Stimulated activated CD8-positive, alpha-beta memory T cell treated with anti-CD3 and anti-CD28 coated beads, Interleukin-2, amount 100 ng/mL, for 1 hour (primary cell): ENCODE measurements at places on chromosomes 13 and 19.

- DNase-seq = no peak
These were observed 4.6 kb upstream of the CACNG8 start for GRCh38 chr19:53958168-53958571.

- DNase-seq = no peak
These were observed 66.8 kb upstream of the MCF2L start for GRCh38 chr13:112902101-112902651.

DNA sequence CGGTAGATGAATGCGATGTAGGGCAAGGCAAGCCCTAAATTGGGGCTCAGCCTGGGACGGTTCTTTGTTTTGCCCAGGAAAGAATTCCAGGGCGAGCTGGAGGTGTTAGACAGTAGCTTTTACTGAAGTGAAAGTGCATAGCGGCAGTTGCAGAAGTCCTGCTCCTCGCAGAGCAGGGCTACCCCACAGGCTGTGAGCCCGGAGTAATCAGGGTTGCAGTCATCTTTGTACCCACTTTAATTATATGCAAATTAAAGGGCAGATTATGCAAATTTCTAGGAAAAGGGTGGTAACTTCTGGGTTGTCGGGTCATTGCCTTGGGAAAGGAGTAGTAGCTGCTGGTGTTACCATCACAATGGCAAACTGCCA is 30.5 kb downstream of the VAV1 start:
- DNase-seq = no peak

GRCh38 chr13:114279758-114280355 is 1.5 kb upstream of the UPF3A start:
- no peak for DNase-seq

DNA sequence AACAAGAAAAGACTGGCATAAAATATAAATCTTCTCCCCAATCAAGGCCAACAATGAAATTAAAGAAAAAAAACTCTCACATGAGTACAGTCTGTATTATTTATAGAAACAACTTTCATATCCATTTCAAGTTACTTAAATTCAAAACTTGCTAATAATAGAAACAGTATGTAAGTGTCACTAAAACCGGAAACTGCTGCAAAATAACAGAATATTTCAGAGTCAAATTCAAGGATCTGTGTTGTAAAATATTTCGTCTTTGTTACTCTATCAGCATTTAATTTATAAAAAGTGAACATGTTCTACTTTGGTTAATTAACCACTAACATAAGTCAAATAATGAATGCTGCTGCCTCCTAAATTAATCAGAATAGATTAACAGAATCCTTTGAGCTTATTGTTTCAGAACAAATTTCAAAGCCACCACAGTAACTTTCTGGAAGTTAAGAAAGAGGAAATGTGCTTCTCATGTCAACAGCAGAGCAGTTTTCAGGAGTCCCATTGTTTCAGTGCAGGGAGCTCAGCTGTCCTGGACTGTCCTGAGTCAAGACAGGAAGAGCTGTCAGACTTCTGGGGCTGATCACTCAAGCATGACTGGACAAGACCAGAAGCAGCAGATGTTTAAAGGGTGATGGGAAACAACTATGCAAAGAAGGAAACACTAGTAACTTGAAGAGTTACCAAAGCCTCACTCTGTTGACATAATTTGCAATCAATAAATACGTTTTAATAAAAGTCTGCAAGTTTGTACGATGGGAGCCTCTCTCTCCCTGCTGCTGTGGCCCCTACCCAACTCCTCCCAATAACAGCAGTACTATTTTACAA is 76.9 kb downstream of the FOXO1 start:
- no peak for DNase-seq

DNA sequence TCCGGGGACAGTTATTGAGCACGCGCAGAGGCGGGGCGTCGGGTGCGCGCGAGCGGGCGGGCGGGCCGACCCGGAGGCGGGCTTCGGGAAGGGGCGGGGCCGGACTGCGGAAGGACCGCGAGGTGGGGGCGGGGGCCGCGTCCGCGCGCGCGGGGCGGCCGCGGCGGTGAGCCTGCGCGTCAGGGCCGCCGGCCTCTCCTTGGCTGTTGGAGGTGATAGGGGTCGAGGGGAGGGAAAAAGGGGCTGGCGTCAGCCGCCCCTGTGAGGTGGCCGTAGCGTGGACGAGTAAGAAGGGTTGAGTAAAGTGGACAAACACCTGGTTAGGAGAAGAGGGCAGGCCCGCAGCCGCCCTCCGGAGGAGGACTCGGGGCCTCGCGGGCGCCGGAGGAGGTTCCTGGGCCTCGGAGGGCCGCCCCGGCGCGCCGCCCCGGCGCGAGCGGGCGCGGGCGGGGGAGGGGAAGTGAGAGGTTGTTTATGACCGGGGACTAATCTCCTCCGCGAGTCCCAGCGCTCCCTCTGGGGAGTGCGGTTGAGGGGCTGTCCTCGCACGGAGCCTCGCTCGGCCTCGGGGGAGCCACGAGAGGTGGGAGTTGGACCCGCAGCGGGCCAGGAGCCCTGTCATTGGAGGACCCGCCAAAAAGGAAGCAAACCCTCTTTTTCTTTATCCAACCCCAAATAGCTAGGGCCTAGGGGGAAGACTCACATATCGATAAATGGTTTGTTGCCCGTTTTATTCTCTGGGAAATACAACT is 547 bp upstream of the INTS6 start:
- peak; percentile 59 for DNase-seq
